CD4-positive, alpha-beta T cell treated with Interleukin-2 at 100 ng/mL for 4 hours (primary cell): ENCODE measurements at places on chromosomes 1 and 21.

GRCh38 chr1:230833511-230833910 lies 34.8 kb downstream of the C1orf198 start:
- DNase-seq, result no peak

GRCh38 chr1:46401964-46402626 lies 8.0 kb downstream of the FAAH start:
- no peak for DNase-seq

GRCh38 chr1:180269645-180270529 lies 39.8 kb downstream of the LHX4 start:
- no peak for DNase-seq

DNA sequence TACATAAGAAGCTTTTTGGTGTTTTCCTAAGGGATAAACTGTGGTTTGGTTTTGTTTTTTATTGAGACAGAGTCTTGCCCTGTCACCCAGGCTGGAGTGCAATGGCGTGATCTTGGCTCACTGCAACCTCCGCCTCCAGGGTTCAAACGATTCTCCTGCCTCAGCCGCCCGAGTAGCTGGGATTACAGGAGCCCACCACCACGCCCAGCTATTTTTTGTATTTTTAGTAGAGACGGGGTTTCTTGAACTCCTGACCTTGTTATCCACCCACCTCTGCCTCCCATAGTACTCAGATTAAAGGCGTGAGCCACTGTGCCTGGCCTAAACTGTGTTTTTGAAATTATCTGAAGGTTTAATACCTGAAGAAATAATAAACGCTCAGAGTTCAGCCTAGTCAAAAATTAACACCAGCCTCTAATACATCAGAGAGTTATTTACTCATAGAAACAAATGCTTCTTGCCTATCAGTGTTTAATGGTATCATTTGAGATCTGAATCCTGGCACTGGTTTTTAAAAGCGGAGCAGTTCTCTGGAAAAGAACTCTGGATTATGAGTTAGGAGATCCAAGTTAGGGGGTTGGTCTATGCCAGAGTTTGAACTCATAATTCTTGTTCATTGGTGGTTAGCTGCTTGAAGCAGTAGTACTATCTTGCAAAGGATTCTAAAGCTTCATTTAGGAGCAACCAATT lies 28.7 kb downstream of the ARID4B start:
- DNase-seq, result no peak

DNA sequence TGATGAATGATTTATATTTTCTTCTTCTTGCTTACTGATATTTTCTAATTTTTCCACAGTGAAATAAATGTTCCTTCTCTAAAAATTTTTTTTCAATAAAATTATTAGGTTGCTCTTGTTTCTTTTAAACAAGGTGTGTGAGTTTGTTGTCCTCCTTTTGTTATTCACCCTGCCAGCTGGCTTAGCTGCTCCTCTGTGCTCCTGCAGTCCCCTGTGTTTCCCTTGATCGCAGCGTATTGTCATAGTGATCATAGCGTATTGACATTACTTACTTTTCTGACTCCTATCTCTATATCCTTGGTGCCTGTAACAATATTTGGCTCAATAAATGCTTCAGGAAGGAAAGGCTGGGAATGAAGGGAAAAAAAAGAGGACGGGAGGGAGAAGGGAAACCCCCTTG lies 24.9 kb upstream of the PODN start:
- no peak for DNase-seq

- no peak for DNase-seq
Measured at GRCh38 chr1:158458263-158458662, 3.4 kb upstream of the OR10K1 start.

- no peak for DNase-seq
Measured at GRCh38 chr1:2322581-2323211, 68.7 kb downstream of the MORN1 start.

GRCh38 chr1:11045428-11046269 lies 1.4 kb downstream of the MASP2 start:
- DNase-seq, result no peak

DNA sequence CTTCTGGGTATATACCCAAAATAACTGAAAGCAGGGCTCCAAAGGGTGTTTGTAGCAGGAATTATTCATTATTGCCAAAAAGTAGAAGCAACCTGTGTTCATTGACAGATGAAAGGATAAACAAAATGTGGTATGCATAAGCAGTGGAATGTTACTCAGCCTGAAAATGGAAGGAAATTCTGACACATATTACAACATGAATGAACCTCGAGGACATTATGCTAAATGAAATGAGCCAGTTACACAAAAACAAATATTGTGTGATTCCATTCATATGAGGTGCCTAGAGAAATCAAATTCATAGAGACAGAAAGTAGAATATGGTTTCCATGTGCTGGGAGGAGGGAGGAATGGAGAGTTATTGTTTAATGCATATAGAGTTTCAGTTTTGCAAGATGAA lies 86.3 kb upstream of the ARTN start:
- DNase-seq, result no peak

DNA sequence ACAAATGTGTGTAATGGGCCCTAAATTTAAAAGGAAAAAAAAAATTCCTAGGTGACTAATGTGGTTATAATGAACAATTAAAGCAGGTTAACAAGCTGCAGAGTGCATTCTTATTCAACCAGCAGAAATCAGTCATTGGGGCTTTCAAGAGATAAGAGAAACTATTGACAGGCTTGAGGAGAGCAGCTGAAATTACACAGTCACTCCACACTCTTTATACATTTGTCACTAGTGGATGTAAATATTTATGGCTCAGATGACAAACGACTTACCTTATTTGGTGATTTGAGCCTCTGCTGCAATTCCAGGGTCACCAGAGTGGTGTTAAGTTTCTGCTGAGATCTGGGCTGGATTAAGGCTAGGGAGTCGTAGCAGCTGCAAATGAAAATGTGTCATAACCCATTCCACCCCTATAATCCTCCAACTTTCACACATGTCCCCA lies 896.3 kb downstream of the TTLL7 start:
- no peak for DNase-seq

DNA sequence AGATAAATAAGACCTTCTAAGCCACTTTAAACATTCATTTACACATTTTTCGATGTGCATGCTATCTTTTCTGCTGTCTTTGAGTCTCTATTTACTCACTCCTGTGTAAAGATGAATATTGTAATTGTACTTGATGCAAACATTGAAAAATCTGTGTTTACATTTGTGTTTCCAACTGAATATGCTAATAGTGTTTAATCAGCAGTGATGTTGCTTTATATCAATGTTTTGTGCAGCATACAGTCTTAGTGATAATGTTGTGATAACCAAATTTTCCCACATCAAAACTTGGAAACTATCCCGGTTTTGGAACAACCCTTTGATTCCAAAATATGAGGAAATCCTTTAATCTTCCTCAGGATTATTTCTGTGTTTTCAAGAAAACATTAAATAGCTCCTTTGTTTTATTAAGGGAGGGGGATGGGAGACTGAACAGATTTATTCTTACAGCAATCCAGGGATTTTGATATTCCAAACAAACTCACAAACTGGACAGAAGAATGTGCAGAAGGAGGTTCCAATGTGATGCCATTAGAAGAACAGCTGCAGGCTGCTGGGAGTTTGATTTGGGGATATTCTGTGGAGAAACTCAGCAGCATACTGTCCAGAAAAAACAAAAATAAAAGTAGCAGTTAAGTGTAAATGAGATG lies 248.0 kb downstream of the S1PR1 start:
- DNase-seq, result no peak

DNA sequence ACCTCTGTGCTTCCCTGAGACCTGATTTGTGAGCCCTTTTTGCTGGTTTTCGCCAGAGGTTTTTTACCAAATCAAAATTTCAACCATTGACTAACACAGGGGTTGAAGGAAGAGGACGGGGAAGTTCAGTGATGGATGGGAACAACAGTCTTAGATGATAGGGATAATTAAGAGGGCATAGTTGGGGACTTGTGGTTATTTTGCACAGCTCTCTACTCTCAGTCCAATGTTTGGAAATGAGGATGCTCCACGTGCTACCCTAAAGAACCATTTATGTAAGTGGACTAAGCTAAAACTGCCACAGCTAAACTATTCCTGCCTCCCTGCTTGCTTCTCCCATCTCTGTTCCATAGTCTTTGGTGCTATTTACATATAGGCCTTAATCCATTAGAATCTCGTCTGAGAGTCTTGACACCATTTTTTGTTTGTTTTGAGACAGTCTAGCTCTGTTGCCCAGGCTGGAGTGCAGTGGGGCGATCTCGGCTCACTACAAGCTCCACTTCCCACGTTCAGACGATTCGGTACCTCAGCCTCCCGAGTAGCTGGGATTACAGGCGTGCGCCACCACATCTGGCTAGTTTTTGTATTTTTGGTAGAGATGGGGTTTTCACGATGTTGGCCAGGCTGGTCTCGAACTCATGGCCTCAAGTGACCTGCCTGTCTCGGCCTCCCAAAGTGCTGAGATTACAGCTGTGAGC lies 684 bp upstream of the MCL1 start:
- DNase-seq, result no peak

DNA sequence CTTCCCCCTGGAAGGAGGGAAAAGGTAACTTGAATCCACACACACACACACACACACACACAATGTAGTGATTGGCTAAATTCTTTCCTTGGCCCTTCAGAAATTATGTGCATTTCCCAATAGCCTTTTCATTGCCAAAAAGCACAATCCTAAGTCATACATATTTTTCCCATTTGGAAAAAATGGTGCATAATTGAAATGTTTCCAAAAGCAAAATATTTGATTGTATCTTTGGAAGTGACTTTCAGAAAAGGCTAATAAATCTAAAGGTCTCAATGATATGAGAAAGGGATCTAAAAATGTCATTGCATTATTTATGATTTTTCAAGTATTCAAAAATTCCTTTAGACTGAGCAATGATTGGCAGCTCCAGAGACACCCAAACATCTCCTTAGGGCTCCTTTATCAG lies 43.5 kb upstream of the NEK7 start:
- no peak for DNase-seq

GRCh38 chr21:46431884-46432488 lies 26.7 kb upstream of the DIP2A start:
- peak; percentile 4 for DNase-seq

DNA sequence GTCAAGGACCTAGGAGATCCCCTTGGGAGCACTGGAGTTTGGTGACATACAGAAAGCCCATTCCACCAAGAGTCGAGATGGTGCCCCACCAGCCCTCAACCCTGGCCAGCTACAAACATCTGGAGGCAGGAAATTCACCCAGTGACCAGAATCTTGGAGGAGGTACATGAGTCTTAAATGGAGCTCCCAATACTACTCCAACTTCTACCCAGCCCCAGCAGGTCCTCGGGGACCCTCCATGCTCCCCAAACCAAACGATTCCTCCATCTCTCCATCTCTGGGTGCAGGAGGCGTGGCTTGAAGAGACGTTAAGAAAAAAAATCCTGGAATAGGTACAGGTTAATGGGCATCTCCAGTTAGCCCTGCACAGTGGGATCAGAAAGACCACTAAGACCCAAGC lies 5.5 kb upstream of the RASSF5 start:
- no peak for DNase-seq

DNA sequence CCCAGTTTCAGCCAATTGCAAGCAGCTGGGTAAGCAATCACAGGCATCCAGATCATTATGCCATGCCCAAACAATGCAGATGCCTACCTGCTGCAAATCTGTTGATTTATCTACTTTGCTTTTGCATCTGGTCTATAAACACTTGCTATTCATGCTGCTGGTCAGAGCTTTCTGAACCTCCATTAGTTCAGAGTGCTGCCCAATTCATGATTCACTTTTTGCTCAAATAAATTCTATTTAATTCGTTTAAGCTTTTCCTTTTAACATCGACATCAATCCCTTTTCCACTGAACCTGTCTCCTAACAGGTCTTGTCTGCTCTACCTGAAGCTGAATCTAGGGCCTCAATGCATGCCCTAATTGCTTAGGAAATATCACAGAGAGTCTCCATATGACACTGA lies 99.4 kb upstream of the C1orf87 start:
- DNase-seq, result no peak

DNA sequence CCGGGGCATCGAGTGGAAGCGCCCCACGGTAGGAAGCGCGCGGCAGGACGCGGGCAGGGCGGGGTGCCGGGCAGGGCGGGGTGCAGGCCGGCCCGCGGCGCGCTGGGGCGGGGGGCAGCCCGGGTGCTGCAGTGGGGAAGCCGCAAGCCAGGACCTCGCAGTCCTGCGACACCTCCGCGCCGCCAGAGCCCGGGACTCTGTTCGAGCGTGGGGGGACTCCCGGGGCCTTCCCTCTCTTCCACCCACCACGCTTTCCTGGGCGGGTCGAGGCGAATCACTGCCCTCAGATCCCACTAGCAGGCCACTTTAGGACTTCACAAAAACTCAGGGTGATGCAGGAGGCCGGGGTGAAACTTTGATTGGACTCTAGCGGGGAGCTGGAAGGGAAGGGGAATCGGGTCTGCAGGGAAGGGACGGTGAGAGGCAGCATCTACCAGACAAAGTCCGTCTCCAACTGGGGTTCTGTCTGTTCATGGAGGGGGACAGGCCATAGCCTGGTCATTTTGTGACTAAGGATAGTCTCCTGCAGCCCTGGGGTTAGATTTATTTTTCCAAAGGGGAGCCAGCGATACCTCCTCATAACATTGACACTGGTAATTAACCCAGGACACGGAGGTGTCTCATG lies 623 bp downstream of the CAPN2 start:
- DNase-seq, result peak; percentile 36
